NAMALWA (cell line): ENCODE measurements at places on chromosomes 2 and 18.
A peak's percentile ranks its signal among the peaks of the same experiment; 100 is the strongest.

DNA sequence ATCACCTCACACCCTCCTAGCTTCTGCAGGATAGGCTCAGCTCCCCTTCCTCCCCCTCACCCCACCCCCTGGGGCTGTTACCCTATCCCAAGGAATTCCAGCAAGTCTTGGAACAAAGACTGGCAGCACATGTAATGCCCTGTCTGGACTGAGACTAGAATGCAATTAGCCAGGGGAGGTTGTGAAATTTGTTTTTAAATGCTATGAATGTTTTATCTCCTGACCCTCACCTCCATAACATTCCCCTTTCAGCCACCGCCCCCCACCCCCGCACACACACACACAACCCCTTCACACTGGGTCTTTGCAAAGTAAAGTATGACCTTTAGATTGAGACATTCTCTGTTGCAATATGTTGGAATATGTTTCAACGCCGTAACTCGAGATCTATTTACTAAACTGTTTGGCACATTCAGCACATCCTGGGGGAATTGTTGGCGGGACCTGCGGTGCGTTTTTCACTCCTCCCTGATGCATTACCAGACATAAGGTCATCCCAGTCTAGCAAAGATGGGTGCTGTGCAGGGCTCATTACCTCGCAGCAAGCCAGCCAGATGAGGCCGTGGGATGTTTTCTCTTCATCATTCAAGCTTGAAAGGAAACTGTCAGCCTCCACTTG is 290.7 kb upstream of the SLC14A2 start:
- no peak for DNase-seq

GRCh38 chr18:29123706-29124530 is 947.0 kb upstream of the CDH2 start:
- no peak for DNase-seq

DNA sequence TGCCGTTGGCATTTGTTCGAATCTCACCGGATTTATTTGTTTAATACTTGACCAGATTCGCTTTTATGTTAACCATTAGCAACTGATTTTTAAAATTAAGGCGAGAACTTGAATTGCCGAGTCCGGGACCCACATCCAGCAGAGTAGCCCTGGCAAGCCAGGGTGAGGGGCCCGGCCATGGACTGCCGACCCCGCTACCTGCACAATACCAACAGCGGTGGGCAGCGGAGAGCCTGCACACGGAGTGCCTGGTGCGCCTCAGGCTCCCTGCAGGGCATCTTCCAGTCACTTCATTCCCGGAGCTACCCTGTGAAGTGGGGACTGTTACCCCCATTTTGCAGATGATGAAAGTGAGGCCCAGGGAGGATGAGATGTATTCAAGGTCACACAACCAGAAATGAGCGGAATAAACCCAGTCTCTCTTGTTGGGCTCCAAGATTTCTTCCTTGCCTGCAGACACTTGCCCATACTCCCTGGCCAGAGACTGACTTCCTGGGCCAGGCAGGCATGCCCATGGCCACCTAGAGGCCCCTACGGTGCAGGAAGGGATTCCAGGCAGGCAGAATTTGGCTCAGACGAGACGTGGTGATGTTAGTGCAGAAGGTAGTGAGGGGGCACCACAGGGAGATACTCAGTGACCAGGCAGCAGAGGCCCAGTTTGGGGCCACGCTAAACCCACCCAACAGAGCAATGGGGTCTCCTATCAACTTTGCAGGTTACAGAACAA is 2.9 kb downstream of the FBLN7 start:
- DNase-seq, result no peak

GRCh38 chr2:149552226-149552625 is 35.3 kb downstream of the MMADHC start:
- DNase-seq, result no peak

GRCh38 chr18:11859903-11860407 is 8.7 kb downstream of the CHMP1B start:
- DNase-seq, result no peak

DNA sequence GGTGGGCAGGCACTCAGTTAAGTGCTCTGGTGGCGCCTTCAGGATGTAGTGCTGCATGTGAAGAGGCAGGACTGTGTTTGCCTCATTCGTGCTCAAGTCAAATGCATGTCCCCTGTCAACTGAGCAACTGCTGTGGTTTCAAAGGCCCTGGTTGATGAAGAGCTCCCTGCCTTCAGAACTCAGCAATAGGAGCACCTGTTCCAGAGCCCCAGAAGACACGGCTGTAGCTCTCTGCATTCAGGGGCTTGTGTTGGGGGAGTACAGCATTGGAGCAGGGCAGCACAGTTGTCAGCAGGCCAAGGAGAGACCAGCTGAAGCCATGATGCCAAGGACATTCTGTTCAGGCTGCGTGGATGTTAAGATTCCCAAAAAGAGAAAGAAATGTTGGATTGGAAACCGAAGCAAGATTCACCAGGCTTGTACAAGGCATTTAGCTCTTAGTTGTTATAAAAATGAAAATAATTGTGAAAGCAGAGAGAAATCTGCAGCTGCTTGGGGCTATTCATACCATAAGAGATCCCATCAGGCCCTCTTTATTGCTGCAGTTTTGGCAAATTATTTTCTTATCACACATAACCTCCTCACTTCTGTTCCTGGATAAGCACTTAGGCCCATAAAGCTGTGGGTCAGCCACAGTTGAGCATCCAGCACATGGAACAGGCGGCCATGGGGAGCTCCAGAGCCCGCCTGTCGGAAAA is 252.4 kb upstream of the ZNF521 start:
- DNase-seq, result no peak

DNA sequence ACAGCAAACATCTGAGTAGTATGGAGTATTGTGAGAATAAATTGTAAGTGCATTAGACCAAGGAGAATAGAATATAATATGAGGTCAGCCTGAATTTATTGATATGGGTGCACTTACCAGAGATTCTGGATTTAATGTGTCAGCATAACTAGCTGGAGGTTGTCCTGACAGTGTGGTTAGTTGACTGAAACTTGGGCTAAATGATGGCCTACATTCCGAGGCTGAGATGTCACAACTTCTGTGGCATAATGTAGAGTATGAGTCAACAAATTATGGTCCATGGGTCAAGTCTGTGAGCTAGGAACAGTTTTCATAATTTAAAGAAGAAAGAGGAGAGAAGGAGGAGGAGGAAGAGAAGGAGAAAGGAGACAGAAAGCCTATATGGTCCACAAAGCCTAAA is 127.6 kb downstream of the QPCT start:
- no peak for DNase-seq

DNA sequence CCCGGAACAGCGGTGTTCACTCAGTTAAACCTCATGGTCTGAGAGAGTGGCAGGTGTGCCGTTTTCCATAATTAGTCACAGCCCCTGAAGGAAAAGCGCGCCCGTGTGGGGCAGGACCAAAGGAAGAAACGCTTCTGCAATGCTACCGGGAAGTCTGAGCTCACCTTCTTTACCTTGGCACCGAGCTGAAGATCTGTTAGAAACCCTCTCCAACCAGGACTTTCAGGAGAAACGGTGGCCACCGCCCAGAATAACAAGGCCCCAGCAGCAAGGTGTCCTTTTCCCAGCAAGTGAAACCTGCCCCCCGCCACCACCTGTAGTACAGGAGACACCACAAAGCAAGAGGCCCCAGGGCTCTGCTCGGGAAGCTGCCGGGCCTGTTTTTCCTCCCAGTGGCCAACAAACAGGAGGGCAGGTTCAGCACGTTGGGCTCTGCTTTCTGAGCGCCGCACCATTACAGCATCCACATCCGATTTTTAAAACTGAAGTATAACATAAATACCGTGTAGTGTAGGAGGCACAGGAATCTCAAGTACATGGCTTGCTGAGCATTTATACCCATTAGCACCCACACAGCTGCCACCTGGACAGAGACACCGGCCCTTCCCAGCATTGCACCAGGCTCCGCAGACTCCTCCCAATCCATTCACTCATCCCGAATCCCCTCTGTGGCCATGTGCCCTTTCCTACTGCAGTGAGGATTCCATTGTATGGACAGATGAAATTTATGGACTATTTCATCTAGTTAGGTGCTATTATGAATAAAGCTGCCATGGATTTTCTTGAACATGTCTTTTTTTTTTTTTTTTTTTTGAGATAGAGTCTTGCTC is 121.8 kb upstream of the RIOK3 start:
- no peak for DNase-seq

DNA sequence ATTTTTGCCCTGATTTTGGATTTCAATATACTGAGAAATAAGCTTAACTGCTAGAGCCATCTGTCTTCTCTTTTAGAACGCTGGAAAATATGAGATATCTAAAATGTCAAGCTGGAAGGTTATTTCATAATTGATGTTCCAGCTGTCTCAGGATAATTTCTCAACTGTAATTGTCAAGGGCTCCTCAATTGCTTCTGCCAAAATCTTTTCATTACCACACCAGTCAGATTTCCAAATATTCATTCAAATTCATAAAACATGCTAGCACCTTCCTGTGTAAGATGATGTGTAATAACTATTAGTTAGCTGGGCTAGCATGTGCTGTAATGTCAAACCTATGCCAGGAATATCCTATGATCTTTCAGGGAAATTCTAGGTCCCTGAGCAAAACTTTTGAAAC is 88.1 kb downstream of the TNFRSF11A start:
- no peak for DNase-seq

DNA sequence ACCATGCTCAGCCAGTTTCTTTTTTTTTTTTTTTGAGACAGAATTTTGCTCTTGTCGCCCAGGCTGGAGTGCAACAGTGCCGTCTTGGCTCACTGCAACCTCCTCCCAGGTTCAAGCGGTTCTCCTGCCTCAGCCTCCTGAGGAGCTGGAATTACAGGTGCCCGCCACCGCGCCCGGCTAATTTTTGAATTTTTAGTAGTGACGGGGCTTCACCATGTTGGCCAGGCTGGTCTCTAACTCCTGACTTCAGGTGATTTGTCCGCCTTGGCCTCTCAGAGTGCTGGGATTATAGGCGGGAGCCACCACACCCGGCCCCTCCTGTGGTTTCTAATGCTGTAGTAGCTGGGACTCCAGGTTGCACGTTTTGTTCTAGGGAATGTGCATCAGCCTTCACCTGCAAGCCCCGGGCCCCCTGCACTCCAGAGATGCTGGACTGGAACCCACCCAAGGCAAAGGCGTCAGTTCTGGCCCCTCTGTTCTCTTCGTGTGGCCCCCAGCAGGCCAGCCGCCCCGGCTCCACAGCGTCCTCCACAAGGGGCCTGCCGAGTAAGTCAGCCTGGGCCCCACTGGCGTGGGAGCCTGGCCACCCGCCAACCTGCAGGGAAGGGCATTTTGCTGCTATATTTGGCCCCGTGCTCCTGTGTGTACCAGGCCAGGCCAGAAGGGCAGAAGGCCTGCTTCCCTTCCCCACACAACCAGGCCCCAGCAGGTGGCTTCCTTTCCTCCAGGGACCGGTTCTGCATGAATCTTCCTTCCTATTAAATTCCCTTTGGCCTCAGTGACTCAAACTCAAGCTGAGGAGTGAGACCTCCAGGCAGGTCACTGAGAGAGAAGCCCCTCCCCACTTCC is 25.7 kb upstream of the B3GNT7 start:
- no peak for DNase-seq

DNA sequence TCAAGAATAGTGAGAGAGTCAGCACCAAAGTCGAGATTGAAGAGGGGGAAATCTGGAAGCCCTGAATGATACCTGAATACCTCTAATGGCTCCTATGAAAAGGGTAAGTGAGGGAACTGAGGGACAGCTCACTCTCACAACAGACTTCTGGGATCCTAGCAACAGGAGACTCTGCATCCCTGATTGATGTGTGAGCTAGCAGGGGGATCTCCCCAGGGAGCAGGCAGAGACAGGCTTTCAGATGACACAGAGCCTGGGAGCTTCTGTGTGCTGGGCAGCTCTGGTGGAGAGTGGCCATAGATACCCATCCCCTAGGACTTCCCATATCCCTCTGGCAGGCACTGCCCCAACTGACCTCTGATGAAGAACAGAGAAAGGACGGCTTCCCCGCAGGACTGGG is 206.2 kb downstream of the EXOC6B start:
- no peak for DNase-seq

DNA sequence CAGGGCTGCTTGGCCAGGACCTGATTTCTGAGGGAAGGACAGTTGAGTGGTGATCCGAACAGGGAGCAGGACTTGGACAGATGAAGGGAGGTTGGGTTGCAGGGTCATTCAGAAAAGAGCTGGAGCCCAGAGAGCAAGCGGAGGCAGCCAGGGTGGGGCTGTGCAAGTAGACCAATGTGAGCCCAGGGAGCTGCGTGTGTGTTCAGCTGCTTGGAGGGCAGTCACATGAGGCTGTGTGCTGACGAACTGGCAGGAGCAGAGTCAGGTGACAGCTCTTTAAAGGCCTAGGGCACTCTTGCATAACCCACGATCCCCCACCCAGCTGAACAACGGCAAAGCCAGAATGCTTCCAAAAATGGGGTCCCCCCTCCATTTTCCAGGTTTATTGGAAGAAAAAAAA is 4.6 kb upstream of the MLPH start:
- DNase-seq, result peak; percentile 7
